ENCODE measurements at places on chromosomes 12 and 14.

DNA sequence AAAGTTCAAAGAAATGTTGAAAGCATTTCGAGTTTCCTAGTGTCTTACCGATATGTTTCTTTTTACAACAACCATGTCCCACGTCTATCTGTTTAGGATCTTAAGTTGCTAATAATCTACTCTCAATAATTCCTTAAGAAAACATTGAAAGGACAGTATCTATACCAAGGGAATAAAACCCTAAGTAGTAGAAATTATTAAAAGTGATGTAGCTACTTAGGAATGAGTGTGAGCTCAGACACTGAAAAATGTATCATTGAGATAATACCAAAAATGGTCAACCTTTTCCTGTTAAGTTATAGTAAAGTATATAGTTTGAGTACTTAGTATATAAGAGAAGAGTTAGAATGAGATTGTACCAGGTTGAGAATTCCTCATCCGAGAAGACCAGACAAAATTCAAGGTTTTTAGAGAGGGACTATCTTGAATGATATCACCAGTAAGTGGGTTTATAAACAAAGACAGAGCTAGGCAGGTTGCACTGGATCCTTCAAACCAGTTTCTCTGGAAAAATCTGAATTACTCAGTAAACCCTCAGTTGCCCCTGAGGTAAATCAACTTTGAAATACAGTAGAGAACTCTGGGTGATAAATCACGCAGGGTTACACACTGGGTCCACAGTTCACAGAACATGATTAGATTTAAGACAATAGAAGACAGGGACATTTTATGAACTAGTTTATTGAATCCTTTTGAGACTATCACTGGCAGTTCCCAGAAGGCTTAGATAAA lies 96.8 kb downstream of the ERGIC2 start:
- no peak for DNase-seq

GRCh38 chr14:51357250-51357649 lies 117.2 kb downstream of the TMX1 start:
- DNase-seq = no peak

DNA sequence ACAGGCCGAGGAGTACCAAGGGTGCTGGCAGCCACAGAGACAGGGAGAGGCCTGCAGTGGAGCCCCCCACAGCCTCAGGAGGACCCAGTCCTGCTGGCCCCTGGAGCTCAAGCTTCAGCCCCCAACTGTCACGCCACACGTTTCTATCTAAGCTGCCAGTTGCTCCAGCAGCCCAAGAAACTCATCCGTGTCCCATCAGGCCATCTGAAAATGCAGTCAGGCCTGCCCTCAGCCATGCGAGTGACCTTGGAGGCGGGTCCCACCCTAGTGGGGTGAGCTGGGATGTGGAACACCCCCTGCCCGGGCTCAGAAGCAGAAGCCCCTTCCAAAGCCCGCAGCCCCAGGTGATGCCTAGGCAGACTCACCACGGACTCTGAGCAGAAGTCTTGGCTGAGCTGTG lies 158.9 kb downstream of the RIMBP2 start:
- no peak for DNase-seq

GRCh38 chr12:118429688-118430383 lies 53.5 kb downstream of the SUDS3 start:
- no peak for DNase-seq

DNA sequence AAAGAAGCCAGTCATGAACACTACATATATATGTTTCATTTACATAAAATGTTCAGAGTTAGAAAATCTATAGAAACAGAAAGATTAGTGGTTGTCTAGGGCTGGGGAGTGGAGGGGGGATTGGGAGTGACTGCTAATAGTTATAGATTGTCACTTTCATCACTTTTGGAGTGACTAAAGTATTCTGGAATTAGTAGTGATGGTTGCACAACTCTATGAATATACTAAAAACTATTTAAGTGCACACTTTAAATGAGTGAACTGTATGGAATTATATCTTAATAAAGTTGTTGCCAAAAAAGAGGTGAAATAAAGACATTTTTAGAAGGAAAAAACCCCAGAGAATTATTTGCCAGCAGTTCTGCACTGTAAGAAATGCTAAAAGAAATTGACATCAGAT lies 9.5 kb downstream of the CATSPERB start:
- DNase-seq = no peak

GRCh38 chr14:23530375-23531055 lies 21.1 kb downstream of the ZFHX2 start:
- no peak for DNase-seq

- DNase-seq = no peak
These were observed 164.5 kb downstream of the KIF26A start for GRCh38 chr14:104302794-104303405.

GRCh38 chr12:21248679-21249078 lies 86.0 kb downstream of the SLCO1A2 start:
- no peak for DNase-seq

Data from stimulated activated CD4-positive, alpha-beta T cell treated with anti-CD3 and anti-CD28 coated beads, TNF-alpha, amount 100 ng/mL, for 24 hours (primary cell).